ENCODE measurements at places on chromosomes 13 and 19.

DNA sequence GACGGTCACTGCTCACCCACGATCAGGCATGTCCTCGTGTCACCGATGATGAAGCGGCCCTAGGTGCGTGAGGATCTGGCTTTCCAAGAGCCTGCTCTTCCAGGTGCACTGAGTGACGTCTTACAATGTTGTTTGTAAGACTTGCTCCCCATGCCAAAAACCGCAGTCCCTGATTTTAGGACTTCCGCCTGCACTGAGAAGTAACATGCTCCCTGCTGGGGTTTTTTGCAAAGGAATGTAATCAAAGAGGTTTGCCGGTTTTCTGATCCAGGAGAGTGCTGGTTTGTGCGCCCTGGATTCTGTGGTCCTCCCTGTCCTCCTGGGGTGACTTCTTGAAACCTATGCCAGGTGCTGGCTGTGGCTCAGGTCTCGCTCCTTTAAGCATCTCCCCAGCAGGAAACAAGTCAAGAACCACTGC is 38.8 kb downstream of the MYO9B start:
- DNase-seq = no peak

DNA sequence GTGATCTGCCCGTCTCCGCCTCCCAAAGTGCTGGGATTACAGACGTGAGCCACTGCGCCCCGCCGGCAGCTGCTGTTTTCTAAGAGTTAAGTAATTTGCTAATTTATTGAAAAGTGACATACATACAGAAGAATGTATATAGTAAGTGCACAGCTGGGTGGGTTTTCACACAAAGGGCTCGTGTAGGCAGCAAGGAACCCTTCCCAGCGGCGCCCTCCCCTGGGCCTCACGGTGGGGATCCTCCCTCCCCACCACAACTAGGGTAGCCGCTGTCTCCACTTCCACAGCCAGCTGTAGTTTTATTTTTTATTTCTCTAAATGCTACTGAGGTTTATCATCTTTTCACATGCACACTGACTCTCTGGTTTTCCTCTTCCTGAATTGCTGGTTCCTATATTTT is 64.9 kb downstream of the CRYL1 start:
- no peak for DNase-seq

GRCh38 chr19:50669302-50670101 is 20.3 kb downstream of the C19orf81 start:
- no peak for DNase-seq

DNA sequence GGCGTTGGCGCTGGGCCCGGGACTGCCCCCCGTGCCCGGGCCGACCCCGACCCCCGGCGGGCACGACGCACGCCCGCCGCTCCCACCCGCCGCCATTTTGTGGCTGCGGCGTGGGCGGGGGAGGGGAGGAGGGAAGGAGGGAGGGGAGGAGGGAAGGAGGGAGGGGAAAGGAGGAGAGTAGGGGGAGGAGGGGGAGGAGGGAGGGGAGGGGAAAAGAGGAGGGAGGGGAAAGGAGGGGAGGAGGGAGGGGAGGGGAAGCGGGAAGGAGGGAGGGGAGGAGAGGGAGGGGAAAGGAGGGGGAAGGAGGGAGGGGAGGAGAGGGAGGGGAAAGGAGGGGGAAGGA is at the start of gene BTBD2:
Gene BTBD2 (minus strand): TSS at position 107 of the 343 bp plus-strand sequence. CDS start 11 bp downstream, at position 96.
- no peak for DNase-seq

DNA sequence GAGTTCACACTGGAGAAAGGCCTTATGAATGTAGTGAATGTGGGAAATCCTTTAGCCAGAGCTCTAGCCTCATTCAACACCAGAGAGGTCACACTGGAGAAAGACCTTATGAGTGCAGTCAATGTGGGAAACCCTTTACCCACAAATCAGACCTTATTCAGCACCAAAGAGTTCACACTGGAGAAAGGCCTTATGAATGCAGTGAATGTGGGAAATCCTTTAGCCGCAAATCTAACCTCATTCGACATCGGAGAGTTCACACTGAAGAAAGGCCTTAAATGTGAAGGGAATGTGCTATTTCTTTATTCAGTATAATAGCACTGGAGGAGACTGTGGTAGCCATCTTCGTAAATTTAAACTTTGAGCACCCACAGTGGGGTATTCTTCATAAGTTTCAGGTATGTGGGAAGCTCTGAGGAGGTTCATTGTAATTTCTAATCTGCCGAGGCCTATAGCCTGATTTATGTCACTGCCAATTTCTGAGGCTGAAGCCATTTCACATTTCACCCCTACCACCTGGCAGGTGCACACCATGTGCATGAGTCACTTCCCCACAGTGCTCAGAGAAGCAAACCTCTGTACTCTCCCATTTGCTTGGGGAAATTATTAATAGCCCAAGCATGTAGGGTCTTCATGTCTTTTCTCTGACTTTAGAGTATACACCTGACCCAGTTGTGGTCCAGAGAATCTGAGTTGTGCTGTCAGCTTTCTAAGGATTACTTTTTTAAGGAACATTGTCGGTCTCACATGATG is 6.4 kb downstream of the ZNF551 start:
- no peak for DNase-seq

DNA sequence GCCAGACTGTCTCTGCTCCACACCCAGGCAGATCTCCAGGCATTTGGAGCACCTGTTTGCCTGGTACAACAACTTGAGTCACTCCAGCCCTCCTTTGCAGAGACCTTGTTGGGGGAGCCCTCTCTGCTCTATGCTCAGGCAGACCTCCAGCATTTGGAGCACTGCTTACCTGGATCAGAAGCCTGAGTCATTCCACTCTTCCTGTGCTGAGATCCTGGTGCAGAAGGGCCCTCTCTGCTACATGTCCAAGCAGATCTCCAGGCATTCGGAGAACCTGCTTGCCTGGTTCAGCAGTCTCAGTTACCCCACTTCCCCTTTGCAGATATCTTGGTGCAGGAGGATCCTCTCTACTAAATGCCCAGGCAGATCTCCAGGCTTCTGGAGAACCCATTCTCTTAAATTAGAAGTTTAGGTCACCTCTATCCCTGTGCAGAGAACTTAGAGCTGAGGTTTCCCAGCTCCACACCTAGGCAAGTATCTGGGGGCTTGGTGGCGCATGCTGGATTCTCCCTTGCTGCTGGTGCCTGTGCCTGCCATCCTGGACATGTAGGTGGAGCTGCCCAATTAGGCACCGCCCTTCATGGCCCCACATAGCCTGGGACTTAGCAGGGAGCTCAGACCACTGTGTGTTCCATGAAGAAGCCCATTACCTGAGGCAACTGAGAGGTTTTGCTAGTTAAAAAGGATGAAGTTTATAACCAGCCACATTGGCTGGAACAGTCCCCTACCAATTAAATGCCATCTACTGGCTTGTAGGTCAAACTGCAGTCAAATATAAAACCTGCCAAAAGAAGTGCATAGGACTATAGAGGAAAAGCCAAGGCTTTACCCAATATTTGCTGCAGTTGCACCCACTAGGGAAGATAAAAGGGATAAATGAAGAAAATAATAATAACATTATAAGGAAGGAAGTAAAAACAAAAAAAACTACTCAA is 97.6 kb upstream of the SLITRK6 start:
- no peak for DNase-seq

GRCh38 chr19:38320969-38321339 is 1.3 kb downstream of the KCNK6 start:
- DNase-seq = no peak

GRCh38 chr13:98826146-98826545 is 73.7 kb upstream of the SLC15A1 start:
- no peak for DNase-seq

- DNase-seq = no peak
These were observed 8.3 kb upstream of the NBEA start for GRCh38 chr13:34933786-34934185.
